Activated CD4-positive, alpha-beta T cell treated with anti-CD3 and anti-CD28 coated beads for 36 hours (primary cell): ENCODE measurements at places on chromosomes 16 and 17. TPM values are rescaled to one million over a fixed set of nuclear protein-coding genes. Genes with fewer than 3 reads are reported as not detected.

ZSCAN10 gene
- 0.11 TPM for total RNA-seq

C1QTNF8 gene
- not detected for total RNA-seq

MYCBPAP gene
- 1.4 TPM for total RNA-seq

CLEC18C gene
- not detected for total RNA-seq

GJC1 gene
- 3.3 TPM for total RNA-seq

NXPH3 gene
- total RNA-seq = 0.09 TPM

MT1M gene
- not detected for total RNA-seq

GDPD1 gene
- total RNA-seq = 2.7 TPM

HNF1B gene
- not detected for total RNA-seq

TMEM88 gene
- total RNA-seq = 3.5 TPM

SEBOX gene
- not detected for total RNA-seq

BAIAP3 gene
- total RNA-seq = 0.57 TPM

TVP23A gene
- 0.09 TPM for total RNA-seq
